Cortex of kidney (tissue), 1 donor: ENCODE measurements at places on chromosomes 1 and 21.

- no peak for DNase-seq
These were observed 30.9 kb upstream of the TAL1 start for GRCh38 chr1:47262787-47263413.

GRCh38 chr1:62953633-62954032 is 169.7 kb downstream of the ATG4C start:
- no peak for DNase-seq

DNA sequence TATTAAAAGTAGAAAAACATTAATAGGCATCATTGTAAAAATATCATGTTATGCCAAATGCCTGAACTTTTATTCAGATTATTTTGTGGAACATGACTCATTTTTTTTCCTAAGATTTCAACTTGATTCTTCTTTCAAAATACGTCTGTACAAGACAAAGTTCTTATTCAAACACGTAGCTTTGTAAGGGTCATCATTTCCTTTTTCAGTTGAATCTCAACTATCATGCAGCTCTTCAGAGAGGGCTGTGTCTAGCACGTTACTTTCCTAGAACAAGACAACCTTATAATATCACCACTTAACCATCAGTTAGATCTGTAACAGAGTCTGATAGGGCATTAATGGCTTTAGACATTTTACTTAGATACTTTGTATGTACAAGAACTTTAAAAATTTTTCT is 608.9 kb downstream of the AMY1C start:
- DNase-seq: no peak

DNA sequence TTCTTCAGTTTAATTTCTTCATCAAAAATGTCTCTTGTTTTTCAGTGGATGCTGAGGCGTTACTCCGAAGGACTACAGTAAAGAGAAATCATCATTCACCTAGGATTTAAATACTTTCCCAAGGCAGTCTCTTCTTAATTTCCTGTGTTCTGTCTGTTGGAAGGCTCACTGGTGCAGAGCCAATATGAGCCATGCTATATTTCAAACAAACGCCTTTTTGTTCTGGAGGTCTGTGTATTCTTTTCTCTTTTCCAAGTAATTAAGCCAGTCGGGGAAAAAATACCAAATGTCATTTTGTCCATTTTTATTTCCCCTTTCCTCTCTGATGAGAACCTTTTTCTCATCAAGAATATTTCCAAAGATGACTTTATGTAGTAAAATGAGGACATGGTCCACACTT is 206.5 kb downstream of the RWDD3 start:
- DNase-seq: no peak

- DNase-seq: no peak
These were observed 79.9 kb downstream of the DMRTA2 start for GRCh38 chr1:50343323-50343722.

- DNase-seq: no peak
These were observed 1348.4 kb downstream of the NCAM2 start for GRCh38 chr21:22346576-22346975.

GRCh38 chr1:157249739-157250138 is 111.5 kb upstream of the ETV3 start:
- DNase-seq: no peak

GRCh38 chr1:54869173-54869851 is 17.7 kb downstream of the DHCR24 start:
- DNase-seq: no peak

DNA sequence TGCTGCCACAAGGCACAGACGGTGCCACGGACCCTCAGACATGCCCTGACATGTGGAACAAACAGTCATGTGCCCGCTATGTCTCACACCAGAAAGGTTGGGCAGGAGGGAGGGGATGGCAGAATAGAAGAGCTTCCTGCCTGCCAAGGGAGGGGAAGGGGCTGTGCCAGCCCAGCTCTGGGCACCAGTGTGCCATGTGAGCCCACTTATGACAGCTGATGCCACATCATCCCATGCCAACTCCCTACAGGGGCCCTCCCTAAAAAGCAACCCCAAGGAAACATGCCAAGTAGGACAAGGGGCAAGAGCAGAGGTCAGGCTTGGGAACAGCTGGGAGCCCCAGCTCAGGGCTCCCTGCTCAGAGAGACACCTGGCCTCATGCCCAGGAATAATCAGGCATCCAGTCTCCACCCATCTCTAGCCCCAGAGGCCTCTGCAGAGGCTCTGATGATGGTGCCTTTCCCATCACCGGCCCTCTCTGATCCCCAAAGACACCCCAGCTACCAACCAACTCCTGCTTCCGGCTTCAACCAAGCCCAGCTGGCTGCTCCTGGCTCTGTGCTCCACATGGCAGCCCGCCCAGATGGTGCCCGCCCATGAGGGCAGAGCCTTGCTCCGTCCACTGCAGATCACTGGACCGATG is 10.3 kb downstream of the ADGRB2 start:
- DNase-seq: no peak

DNA sequence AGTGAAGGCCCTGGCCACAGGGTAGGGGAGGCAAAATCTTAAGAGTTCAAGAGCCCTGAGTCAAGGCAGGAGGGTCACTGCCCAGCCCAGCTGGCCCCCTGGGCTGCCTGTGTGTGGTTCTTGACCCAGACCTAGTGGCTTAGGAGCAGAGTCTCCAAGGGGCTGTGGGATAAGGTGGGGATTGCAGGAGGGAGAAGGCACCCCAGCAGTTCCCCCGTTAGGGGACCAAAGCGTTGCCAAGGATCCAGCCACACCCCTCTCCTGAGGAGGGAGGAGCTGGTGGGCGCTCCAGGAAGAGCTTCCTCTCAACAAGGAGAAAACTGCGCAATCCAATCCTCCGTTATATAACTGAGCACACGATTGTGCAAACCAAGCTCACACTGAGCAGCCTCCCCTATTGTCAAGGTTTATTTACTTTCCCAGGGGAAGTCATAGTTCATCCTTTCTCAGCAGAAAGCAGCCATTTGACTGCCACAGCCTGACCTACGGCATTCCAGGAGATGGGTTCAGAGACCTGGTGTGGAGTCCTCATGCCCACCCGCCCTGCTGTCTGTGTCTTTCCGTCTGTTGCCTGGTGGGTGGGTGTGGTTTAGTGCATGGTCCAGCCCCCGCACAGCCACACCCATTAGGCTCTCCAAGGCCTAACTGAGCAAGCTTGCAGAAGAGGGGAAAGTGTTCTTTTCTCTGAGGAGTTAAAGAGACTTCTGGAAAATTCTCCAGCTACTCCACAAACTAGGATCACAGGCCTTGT is 3.5 kb downstream of the EPHX1 start:
- DNase-seq: no peak

- DNase-seq: no peak
These were observed 1386.8 kb downstream of the MRPL39 start for GRCh38 chr21:24220446-24220845.

DNA sequence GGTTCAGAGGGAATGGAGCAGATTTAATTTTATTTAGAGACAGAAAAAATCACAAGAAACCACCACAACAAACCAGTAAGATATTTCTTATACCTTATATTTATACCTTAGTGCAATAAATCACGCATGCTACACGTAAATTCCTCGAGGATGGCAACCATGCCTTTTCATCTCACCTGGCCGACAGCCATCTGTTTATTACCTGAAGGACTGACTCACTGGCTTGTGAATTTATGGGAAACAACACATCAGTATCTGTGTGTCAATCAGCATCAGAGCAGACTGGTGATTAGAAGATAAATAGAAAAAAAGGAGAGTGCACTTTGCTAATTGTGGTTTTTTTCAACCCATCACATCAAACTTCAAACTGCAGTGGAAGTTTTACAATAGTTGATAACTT is 58.4 kb downstream of the S1PR1 start:
- no peak for DNase-seq

DNA sequence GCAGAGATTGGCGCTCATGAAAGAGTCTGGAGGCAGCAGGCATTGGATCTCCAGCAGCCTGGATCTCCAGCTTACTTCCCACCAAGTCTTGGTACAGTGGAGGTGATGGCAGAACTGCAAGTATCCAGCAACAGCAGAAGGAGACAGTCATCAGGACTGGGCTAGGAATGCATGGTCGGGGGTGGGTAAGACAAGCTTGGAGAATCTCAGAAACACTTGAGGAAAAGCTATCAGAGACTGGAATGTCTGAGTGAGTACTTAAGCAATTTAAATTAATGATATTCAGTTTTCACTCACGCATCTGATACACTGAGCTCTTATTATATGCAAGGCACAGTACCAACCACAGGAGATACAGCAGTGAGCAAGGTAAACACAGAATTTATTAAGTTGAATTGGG is 9.8 kb downstream of the TMEM35B start:
- no peak for DNase-seq

- DNase-seq: no peak
These were observed 11.2 kb upstream of the NTMT2 start for GRCh38 chr1:170134521-170134920.

DNA sequence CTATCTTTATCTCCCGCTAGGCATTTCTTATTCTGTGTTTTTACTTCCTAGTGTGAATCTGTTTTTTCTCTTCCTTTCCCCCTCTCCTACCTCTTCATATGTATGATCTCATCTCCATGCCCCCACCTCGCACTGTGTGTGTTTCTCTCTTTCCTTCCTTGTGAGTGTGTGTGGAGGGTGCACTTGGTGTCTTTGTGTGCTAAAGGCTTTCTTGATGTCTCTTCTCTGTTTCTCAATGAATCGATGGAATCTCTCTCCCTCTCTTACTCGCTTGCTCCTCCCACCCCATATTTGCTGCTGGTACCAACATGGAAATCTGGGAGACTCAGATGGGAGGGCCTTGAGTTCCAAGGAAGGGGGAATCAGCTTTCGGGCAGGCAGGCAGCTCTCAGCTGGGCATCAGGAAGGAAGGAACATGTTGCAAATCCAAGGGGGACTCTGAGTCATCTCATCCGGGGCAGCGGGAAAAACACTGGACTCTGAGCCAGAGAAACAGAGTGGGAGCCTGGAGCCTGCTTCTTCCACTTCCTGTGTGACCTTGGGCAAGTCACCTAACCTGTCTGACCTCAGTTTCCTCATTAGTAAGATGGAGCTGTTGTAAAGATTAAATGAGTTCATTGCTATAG is 147.5 kb downstream of the PTPRU start:
- no peak for DNase-seq

DNA sequence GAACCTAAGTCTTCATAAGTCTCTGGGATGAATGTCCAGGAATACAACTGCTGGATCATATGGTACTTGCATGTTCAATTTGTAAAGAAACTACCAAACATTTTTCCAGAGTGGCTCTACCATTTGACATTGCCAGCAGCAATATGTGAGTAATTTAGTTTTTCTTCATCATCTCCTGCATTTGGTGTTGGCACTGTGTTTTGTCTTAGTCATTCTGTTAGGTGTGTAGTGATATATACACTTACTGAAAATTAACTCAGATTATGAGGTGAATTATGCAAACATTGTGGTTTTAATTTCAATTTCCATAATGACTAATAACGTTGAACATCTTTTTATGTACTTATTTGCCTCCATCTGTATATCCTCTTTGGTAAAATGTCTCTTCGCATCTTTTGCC is 138.7 kb downstream of the LRRC40 start:
- DNase-seq: no peak

- no peak for DNase-seq
These were observed 28.0 kb upstream of the TSPAN2 start for GRCh38 chr1:115117298-115117697.

- DNase-seq: no peak
These were observed 36.6 kb downstream of the DOP1B start for GRCh38 chr21:36193200-36193599.

- DNase-seq: no peak
These were observed 13.7 kb upstream of the CPLANE2 start for GRCh38 chr1:16250524-16251251.

- DNase-seq: no peak
These were observed 46.8 kb upstream of the PSEN2 start for GRCh38 chr1:226823643-226824042.

DNA sequence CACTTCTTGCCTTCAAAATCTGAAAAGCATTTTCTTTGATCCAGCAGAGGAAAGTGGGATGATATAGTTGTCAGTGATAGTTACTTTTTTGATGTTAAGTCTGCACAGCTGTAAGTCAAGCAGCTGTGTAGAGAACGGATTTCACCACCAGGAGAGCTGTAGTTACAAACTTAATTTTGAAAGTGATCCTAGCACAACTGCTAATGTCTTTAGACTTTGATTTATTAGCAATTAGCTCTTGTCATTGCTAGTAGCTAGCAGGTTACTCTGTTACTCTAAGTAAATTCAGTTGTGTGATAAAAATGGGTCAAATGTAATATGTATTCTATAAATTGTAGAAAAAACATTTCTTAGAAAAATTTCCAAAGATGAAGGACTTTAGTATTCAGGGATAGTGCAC is 46.0 kb downstream of the ALG6 start:
- no peak for DNase-seq

- DNase-seq: no peak
These were observed at the start of gene LMNA for GRCh38 chr1:156114101-156114918. Gene LMNA (plus strand): TSS chr1:156114711. CDS start chr1:156114919, 208 bp downstream.
